ENCODE measurements at places on chromosomes 7 and 10.

DNA sequence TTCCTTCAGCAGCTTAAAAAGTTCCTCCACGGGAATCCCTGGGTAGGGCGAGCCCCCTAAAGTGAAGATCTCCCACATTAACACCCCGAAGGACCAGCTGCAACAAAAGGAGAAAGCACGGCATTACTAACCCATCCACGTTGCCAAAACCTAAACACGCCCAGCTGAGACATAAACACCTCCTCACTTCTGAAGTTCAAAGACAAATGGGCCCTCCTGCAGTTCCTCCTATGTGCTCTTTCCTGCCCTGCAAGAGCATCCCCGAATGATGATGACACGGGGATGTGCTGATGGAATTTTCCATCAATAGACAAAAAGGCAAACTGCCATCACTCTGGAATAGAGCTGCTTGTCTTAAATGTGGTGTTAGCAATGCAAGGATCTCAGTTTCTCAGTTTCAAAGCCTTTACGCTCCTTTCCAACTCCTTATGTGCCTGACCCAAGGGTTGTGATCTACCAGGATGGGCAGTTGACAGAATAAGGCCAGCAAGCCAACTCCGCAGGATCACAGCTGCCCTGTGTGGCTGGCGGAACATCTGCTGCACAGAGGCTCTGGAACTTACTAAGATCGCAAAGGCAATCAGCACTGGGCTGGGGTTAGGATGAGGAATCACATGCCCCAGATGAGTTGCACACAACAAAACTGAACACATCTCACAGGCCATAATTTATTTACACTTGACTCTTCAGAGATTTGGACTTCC is 112.7 kb downstream of the FGFR2 start:
- DNase-seq, result no peak

GRCh38 chr7:25059576-25059975 is 65.5 kb downstream of the CYCS start:
- no peak for DNase-seq

- DNase-seq, result no peak
These were observed 148.6 kb downstream of the CYP26A1 start for GRCh38 chr10:93222211-93222754.

DNA sequence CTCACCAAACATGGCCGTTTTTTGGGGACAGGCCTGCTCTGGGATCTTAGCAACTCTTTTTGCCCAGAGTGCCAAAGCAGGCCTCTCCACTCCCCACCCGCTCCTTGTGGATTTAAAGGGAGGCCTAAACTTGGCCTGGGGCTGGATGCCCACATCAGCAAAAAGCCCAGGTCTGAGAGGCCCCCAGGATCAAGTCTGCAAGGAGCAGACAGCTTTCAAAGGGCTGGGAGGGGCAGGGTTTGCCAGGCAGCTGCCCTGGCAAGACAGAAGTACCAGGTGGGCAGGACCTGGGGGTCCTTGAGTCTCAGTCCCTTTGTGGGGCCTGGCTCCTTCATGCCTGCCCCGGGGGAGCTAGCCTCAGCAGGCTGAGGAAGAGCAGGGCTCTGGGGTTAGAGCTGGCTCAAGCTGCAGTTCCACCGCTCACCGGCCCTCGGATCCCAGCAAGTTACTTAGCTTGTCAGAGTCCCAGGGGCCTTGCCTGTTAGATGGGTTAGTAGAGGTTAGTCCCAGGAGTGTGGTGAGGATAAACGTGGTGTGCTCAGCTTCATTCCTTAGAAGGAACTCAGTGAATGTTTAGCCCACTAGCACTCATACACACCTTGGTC is 56.2 kb downstream of the ARHGAP22 start:
- DNase-seq, result no peak

GRCh38 chr7:39217783-39218182 is 240.1 kb downstream of the POU6F2 start:
- DNase-seq, result no peak
